Omental fat pad (tissue), 4 donors: ENCODE measurements at places on chromosomes 6 and 20. TPM values are rescaled to one million over a fixed set of nuclear protein-coding genes. Genes with fewer than 3 reads are reported as not detected.

DNA sequence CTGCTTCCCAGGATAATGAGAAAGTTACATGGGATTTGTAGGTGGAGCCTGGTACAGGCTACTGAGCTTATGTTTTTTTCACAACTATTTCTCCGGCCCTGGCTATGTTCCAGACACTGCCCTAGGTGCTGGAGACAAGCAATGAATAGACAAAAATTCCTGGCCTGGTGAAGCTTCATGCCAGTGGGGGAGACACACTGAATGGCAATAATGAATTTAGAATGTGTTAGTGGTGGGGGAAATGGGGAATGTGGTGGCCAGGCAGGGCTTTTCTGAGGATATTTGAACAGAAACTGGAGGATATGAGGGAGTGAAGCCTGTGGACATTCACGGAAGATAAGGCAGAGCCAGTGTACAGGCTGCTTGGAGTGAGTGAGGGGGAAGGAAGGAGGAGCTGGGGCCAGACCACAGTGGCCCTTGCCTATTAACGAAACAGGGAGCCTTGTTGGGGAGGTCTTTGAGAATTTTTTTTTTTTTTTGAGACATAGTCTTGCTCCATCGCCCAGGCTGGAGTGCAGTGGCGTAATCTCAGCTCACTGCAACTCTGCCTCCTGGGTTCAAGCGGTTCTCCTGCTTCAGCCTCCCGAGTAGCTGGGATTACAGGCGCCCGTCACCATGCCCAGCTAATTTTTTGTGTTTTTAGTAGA, 6.6 kb downstream of the FOXS1 start:
- no peak for DNase-seq

GRCh38 chr6:160990847-160991405, 643 bp upstream of the MAP3K4 start:
- DNase-seq: no peak

Gene VSX1
- not detected for total RNA-seq

Gene NEDD9
- 87.7 TPM for total RNA-seq

DNA sequence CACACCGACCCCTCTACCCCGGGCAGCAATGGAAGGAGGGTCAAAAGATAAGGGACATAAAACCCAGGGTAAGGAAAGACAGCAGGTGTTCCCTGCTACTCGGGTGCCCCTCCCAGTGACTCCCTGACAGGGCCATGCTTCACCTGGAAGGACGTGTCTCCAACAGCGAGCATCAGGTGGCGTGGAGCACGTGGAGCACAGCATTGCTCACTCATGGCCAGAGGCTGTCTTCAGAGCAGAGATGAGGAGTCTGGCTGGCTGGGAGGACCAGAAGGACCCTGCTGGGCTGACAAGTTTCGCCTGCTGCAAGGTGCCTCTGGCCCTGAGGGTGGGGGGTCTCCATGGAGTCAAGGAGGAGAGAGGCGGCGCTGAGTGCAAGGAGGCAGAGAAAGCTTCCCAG, 15.3 kb upstream of the CDH22 start:
- no peak for DNase-seq

DNA sequence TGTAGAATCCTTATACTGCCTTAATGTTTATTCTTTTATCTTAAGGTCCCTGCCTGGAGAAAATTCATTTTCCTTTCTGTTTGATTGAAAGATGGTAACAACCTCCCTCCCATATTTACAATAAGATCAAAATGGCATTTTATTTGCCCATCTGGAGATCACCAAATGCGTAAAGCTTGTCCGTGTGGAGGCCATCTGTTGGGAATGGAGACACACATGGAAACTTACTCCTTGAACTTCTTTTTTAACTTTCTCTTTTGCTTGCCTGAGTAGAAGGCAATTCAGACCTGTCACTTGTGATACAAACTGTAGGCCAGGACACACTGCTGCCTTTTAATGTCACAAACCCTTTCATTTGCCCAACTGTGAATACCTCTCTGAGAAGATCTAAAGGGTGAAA, 144.8 kb upstream of the CEP162 start:
- DNase-seq: no peak

Gene HCK
- 25.9 TPM for total RNA-seq

DNA sequence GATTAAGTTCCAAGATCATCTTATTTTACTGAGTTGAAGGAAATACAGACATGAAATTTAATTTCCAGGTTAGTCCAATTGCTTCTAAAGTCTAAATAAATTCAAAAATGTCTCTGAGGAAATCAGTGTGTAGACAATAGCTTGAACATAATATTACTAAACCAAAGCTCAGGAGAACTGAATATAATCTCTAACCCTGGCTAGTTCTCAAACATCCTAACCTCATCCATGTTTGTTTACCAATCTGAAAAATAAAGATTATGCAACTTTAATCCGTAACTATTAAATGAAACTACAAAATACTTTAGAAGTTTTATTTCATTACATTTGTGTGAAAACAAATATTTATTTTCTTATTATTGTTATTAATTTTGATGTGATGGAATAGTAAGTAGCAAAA, 387.2 kb downstream of the TBC1D32 start:
- no peak for DNase-seq

Gene BNIP5
- total RNA-seq: not detected

Gene ASIP
- total RNA-seq: not detected

Gene TREM1
- 20.2 TPM for total RNA-seq

DNA sequence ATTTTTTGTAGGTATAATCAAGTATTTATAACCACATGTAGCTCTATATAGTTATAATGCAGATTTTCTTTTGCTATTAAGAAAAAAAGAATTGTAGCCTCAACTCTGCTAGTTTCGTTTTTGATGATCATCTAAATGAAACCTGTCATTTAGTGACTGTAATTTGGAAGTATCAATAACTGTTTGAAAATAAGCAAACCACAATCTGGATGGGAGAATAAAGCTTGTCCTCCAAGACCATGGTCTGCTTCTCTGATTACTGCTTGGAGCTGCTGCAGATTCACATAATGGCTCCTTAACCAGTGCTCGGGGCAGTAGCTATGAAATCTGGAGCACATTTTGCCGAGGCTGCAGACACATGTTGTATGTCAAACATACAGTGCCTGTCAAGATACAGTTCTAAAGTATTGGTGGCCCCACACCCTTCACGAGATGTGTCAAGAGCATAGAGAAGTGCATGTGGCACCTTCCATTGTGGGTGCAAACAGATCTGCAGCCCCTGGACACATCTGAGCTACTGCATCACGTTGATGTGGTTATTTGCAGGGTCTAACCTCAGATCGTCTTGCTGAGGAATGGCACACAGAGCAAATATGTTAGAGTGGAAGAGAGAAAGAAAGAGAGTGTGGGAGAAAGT, 255.7 kb upstream of the SUPT3H start:
- no peak for DNase-seq

DNA sequence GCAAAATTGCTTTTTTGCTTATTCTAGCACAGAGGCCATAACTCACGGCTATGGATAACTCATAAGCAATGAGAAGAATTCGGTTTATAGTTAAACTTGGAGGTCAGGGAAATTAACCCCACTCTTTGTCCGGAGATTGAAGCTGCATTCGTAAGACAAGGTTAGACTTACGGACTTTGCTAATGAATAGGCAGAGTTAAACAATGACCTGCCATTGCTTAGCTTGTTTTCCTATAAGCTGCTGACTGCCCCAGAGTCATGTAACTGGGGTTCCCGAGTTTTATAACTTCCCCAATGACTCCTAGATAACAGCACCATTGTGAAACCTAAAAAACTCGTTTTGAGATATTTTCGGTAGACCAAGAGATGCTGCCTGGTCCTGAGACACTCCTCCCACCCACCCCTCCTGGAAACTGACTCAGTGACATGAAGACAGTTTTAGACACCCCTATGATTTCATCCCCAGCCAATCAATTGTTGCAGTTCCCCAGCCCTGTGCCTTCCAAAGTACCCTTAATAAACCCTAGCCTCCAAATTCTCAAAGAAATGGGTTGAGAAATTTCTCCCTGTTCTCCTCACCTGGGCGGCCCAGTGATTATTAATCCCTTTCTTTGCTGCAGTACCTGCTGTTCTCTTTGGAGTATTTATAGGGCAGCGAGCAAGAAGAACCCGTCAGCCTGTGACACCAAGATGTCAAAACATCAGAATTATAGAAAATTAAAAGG, 33.1 kb upstream of the MCUR1 start:
- no peak for DNase-seq

- DNase-seq: no peak
Observed at GRCh38 chr6:132736239-132736638, 21.5 kb downstream of the VNN2 start.

- DNase-seq: no peak
Observed at GRCh38 chr6:56909115-56909907, 45.6 kb upstream of the BEND6 start.
